Dermis microvascular lymphatic vessel endothelial cell (primary cell): ENCODE measurements at places on chromosomes 6 and 20.
A peak's percentile ranks its signal among the peaks of the same experiment; 100 is the strongest.

DNA sequence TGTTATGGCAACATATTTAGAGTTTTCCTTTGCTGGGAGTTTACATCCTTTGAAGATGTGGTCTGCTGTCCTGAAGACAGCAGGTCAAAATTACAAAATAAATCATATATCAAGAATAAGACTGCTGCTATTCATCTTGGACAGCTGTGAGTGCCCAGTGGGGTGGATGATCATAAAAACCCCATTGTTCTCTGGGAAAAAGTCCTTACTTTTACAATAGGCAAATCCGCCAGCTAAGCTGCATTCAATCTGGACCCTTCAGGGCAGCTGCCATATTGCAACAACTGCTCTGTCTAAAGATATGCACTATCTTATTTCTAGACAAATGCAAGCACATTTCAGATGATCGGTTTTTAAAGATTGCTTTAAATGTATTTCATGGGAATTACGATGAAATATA, 19.4 kb downstream of the CASS4 start:
- no peak for DNase-seq

DNA sequence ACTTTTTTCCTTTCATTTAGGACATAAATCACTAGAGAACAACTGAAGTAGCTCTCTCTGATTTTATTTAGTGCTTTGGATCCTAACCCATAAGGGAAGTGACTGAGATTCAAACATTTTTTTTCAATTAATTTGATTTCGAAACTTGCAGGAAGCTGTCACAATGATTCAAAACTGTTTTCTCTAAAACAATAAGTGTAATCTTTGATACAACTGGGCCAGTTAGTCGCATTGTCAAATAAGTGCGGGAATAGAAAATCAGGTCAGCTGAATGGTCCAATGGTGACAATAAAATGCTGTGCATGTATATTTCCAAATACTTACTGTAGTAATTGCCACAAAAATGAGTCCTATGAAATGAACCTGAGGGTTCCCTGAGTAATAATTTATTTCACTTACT, 930.8 kb downstream of the TFAP2A start:
- no peak for DNase-seq

DNA sequence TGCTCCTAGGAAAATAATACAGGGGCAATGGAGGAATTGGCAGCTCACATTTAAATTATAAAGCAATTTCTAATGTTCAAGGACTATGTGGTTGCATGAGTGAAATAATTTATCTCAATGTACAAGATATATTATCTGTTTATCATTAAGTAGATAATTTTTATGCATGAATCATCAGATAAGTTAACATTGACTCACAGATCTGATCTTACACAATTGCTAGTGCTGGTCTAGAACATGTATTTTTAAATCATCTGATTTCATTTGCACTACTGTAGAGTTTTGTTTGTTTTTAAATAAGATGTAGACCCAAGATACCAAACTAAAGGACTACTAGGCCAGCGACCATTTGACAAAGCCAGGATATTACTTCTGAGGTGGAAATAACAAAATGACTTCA, 199.2 kb downstream of the BMP2 start:
- DNase-seq, result no peak

DNA sequence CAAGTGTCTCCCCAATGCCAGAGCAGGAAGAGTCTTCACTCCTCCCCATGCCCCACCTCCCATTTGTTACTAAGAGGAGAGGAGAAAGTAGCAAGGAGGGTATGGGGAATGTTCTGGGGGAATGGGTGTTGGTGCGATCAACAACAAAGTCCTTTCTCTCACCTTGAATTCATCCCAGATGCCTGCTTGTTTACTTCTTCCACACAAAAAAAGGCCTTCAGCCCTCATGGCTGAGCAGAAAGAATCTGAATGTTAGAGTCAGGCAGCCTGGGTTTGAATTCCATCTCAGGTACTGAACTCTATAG, 9.9 kb downstream of the MOG start:
- no peak for DNase-seq

DNA sequence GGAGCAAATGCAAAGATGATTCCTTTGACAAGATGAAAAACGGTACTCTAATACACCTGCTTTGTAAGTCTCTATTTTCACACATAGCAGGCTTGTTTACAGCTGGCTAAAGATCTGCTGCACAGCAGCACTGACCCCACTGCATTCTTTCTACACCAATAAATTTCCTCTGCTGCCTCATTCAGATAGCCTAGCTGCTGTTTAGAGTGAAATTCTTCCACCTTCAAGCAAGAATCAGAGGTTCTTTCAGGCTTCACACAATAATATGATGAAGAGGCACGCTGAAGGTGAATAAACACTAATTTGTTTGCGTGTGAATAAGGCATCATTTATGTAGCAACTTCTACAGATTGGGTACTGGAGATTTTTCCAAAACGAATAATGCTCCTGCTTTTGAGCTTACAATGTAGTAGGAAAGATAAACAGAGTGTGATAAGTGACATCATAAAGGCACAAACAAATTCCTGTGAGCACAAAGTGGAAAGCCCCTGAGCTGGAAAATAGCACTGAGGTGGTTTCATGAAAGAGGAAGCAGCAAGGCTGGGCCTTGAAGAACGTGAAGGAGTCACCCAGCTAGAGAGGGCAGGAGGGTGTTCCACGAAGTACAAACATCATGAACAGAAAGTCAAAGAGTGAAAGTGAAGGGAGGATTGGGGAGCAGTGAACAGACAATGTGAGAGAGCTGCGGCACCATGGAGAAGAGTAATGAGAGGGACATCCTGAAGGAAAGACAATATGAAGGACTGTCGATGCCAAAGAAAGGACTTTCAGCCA, 543.4 kb downstream of the CD83 start:
- DNase-seq, result no peak

DNA sequence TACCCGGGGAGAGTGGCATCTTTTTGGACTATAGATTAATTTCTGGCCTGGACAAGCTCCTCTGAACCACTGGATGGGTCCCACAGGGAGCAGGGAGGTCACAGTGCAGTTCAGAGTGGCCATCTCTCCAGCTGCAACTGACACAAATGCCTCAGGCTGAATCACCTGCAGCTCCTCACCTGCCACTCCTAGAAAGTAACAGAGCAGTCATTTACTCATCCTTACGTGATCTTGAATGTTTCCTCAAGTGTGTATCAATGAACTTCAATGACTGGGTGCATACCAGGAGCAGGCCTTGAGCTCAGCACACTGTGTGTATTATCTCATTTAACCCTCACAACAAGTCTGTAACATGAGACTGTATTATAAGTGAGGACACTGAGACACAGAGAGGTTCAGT, 40.0 kb upstream of the SIRPG start:
- DNase-seq, result no peak

GRCh38 chr20:2297357-2297728, 1.5 kb downstream of the TGM3 start:
- no peak for DNase-seq

- DNase-seq, result peak; percentile 72
These were observed 36.9 kb upstream of the FANCE start for GRCh38 chr6:35415065-35415891.

- peak; percentile 67 for DNase-seq
These were observed 1.5 kb downstream of the BICRAL start for GRCh38 chr6:42783177-42783875.

DNA sequence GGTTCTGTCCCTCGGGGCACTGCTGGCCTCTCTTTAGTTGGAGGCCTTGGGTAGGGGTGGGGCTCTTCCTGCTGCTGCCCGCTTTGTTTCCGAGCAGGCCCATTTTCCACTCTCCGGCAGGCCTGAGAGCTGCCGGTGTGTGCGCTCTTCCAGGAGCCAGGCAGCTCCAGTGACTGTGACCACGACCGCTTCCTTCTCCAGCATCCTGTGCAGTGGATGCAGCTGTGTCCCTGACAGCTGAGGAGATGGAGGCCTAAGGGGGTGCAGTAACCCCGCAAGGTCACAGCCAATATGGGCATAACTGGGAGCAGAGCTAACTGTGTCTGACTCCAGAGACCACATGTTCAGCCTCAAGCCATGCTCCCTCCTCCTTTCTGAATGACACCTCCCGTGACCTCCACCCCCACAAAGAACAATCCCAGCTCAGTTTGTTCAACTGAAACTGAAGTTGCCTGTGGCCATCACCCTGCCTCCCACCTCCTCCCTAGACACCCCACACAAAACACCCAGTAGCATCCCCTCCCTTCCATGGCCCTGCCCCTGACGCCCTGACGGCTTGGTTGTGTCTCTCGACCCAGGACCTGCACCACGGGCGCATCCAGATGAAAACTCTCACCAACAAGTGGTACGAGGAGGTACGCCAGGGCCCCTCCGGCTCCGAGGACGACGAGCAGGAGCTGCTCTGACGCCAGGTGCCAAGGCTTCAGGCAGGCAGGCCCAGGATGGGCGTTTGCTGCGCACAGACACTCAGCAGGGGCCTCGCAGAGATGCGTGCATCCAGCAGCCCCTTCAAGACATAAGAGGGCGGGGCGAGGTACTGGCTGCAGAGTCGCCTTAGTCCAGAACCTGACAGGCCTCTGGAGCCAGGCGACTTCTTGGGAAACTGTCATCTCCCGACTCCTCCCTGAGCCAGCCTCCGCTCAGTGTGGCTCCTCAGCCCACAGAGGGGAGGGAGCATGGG, 27.8 kb downstream of the SPATA2 start:
- DNase-seq, result no peak

DNA sequence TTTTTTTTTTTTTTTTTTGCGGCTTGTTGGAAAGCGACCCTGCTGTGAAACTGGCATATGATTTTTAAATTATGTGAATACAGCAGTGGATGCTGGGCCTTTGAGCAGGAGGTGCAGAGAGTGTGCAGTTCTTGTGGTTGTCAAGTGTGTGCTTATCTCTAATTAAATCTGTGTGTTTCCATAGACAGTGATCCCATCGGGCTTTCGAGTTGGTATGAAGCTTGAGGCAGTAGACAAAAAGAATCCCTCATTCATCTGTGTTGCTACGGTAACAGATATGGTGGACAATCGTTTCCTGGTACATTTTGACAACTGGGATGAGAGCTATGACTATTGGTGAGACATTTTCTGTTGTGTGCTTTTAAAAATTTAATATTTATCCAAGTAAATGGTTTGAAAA, 52.4 kb downstream of the L3MBTL3 start:
- DNase-seq, result no peak

DNA sequence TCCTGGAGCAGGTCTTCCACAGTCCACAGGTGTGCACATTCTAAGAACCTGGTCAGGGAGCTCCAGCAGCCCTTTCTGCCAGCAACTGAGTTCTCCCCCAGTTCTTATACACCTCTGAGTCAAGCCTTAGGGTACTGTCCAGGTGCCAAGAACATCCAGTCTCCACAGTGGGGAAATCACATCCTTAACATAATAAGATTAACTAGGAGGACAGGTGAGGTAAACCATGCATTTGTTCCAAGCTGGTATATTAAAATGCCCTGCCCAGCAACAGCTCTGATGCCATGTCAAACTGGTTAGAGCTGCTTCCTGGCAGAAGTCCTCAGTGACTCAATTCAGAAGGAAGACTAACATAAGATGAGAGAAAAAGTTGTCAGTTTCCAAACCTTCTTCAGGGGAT, 303.9 kb upstream of the SGK1 start:
- no peak for DNase-seq

GRCh38 chr6:166167258-166167731, 356 bp downstream of the TBXT start:
- DNase-seq, result no peak

GRCh38 chr6:38319256-38320212, 320.2 kb downstream of the BTBD9 start:
- DNase-seq, result no peak

DNA sequence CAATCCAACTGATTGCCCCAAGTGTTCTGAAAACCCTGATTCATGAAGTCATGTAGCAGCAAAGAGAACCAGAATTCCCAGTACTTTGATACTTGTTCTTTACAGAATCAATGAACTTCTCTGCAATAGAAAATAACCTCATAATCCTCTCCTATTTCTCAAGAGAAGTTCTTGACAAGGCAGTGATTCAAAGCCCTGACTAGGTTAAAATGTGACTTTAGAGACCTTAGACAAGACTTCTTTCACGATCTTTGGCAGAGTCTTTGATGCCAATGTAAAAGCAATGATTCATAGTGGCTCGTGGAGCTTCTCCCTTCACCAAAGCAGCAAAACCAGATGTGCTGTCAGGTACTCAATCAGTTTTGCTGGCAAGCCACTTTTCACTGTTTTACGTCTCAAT, 95.2 kb downstream of the CDK19 start:
- no peak for DNase-seq

DNA sequence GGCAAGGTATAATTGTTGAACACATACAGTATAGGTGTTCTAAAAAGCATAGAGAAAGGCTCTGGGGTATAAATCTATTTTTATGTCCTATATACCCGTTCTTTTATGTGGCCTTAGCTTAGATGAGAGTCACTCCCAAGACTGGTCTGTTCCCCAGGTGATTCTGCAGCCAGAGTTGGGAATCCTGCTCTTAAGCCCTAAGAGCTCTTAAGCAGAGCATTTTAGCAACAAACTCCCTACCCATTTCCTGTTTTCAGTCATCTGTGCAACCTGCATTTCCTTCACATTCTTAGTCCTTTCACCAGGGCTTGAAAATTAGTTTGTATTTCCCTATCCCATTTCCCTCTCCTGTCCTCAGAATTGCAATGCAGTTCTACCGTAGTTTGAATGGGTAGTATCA, 166.1 kb downstream of the HS3ST5 start:
- no peak for DNase-seq

- DNase-seq, result peak; percentile 47
These were observed 83.3 kb downstream of the PLCB1 start for GRCh38 chr20:8215361-8215781.

GRCh38 chr20:37279820-37280219, 9.6 kb upstream of the MANBAL start:
- no peak for DNase-seq

- DNase-seq, result no peak
These were observed 52.5 kb downstream of the HIVEP2 start for GRCh38 chr6:142892254-142893021.

DNA sequence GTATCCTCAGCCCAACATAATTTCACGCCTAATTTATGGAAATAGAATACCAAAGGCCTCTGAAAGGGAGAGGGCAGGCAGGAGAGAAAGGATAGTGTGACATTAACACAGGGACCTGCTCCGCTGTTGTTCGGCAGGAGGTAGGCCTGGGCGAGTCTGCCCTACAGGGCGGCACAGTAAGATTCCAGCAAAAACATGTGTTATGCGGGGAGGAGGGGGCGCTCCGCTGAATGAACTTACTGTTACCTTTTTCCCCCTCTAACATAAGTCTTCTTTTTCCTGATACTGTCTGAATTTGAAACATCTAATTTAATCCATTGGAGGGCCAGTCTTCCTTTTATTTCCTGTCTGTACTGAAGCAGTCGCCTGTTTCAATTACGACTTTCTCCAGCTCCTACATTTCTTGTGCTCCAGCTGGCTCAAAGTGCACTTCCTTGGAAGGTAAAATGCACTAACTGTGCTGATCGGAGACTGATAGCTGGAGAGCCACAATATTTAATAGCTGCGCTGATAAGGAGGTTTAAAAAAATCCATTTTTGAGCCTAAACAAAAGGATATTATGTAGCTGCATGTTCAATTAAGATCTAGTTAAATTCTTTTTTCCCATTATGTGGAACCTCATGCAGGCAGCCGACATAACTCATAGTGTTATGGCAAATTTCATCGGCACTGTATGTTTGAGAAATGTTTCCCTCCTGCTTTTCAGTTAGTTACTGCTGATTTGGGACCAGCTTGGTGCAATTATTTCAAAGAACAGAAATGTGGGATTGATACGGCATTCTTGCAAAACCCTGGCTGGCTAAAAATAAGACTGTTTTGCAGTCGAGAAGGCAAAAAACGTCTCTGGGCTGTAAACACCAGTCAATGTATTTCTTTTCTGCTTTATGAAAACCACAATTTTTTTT, 193.0 kb downstream of the FOXC1 start:
- no peak for DNase-seq
